Stimulated activated CD8-positive, alpha-beta memory T cell treated with anti-CD3 and anti-CD28 coated beads, Interleukin-15, amount 100 ng/mL, for 24 hours (primary cell): ENCODE measurements at places on chromosomes 4 and X.

DNA sequence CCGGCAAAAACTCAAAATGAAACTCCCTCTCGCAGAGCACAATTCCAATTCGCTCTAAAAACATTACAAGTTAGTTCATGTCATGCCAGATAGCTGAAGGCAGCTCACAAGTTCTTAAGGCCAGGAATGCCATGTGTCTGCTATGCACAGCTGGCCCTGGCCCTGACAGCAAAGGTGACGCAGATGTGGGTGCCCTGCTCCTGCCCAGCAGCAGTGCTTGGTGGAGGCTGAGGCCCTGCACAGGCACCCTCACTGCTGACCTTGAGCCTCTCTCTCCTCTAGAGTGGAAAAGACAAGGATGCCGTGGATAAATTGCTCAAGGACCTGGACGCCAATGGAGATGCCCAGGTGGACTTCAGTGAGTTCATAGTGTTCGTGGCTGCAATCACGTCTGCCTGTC lies 2.9 kb downstream of the S100P start:
- DNase-seq: no peak

DNA sequence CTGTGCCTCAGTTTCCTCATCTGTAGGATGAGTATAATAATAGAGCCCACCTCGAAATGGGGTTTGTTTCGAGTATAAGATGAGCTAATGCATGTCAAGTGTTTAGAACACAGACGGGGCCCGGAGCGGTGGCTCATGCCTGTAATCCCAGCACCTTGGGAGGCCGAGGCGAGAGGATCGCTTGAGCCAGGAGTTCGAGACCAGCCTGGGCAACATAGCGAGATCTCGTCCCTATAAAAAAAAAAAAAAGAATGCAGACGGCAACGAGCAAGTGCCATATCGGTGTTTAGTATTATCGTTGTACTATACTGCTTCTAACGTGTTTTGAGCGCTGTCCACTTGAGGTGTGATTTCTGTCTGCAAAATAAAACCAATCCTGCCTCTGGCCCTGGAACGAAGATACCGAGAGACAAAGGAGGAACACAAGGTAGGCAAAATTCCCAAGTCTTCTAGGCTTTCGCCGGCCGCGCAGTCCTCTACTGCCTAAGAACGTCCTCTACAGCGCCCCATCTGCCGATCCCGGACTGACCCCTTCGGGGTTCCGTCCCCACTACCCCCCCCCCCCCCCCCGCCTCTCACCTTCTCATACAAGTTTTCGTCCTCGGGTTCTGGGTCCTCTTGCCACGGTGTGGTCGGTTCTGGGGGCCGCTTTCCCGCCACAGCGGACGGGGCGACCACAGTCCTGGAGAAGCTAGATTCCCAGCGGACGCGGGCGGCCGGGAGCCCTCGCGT lies 442 bp downstream of the NDUFB11 start:
- DNase-seq: no peak

- DNase-seq: no peak
These were observed 2.0 kb upstream of the FATE1 start for GRCh38 chrX:151713849-151714248.

- DNase-seq: no peak
These were observed 5.3 kb upstream of the HAND2 start for GRCh38 chr4:173535165-173535902.

DNA sequence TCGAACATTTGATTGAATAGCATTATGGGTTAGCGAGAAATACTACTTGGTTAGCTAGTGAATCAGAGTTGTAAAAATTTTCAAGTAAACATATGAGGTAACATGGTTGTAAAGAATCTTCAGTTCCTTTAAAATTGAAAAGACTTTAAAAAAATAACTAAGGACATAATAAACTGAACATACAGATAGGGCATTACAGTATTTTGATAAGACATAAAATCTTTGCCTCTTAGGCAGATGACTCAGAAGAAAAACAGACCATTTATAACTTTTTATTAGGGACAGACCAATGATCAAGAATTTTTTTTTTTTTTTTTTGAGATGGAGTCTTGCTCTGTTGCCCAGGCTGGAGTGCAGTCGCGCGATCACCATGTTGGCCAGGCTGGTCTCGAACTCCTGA lies 43.1 kb downstream of the PNMA5 start:
- DNase-seq: no peak

- no peak for DNase-seq
These were observed 188.3 kb downstream of the SH3BGRL start for GRCh38 chrX:81390237-81390636.

DNA sequence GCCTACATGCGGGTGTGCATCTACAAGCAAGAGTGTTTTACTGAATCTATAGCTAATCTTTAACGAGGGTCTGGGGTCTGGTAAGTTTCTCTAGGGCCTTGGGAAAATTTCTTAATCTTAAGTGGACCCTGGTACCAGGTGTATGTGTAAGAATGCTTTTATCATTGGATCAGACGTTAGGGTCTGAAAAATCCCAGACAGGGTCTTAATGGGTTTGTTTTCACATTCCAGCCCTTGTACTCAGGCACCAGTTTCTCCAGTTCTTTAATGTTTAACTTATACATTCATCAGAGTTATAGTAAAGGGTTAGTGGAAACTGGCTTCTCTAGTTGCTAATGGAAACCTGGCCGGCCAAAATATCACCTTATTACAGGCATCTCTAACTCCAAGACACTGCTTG lies 11.6 kb downstream of the MAGEB16 start:
- no peak for DNase-seq

DNA sequence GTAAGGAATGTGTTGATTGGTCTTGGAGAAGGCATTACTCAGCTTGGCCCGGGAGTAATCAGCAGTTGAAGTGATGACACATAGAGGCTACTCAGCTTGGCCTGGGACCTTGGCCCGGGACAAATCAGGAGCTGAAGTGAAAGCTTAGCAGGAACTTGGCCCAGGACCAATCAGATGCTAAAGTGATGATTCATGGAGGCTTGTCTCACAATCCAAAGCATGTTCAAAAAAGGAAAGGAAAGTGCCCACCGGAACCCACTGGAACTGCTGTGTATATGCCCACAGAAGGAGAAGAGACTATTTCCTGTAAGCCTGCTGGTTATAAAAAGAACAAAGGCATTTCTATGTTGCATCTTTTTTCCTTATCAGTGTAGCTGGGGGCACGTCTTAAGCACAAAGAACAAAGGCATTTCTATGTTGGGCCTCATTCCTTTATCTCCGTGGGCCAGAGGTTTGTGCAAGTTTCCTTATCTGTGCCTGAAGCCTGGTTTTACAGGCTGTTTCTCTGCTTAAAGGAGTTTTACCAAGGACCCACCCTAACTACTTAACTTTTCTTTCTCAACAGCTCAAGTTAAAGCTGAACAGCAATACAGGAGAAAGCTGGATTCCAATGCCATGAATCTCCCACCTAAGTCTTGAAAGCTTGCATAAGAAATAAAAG lies 1176.7 kb downstream of the NLGN4X start:
- DNase-seq: no peak

GRCh38 chrX:82732861-82733260 lies 775.2 kb upstream of the POU3F4 start:
- DNase-seq: no peak

- no peak for DNase-seq
These were observed 35.1 kb downstream of the PIGG start for GRCh38 chr4:534101-534575.

DNA sequence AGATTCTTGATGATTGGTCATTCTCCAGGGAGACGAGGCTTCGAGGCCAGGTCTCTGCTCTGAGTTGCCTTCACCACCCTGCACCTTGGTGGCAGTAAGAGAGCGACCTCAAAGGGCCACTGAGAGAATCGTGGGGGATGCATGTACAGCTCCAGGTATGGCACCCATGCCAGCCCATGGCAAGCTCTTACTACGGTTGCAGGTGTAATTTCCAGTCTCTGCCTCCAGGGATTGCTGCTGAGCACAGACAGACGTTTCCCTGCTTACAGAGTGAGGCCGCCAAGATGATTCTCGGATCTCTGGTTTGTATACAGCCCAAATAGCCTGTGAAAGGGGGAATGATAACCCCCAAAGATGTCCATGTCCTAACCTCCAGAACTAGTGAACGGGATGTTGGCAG lies 16.3 kb upstream of the DRD5 start:
- no peak for DNase-seq

DNA sequence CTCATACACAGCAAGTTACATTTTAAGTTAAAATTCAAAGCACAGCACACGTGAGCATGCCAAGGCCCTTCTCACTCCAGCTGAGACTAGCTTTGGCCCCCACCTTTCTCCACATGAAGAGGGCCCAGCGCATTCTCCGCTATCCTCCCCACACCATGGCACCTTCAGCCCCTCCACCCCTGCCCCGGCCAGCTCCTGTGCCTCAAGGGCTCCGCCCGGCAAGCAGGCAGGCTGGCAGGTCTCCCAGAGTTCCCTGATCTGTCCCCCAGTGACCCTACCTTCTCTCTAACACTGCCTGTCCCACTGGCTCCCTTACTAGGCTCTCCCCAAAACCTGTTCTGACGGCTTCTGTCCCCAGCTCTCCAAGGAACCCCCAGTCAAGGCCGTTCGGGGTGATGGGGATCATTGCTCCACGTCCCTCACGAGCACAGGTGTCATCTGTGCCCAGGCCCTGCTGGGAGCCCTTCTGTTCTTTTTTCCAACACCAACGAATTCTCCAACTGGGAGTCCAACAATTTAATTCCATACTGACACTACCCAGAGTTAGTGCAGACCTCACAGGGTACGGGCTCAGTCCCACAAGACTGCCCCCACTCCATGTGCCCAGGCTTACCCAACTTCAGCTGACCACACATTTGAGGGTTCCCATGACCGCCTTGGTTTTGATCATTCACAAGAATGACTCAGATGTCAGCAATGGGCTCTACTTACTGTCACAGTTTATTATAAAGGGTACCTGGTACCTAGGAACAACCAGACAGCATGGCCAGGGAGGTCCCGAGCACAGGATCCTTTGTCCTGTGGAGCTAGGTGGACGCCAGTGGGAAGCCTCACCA lies 4.2 kb downstream of the LETM1 start:
- DNase-seq: no peak

DNA sequence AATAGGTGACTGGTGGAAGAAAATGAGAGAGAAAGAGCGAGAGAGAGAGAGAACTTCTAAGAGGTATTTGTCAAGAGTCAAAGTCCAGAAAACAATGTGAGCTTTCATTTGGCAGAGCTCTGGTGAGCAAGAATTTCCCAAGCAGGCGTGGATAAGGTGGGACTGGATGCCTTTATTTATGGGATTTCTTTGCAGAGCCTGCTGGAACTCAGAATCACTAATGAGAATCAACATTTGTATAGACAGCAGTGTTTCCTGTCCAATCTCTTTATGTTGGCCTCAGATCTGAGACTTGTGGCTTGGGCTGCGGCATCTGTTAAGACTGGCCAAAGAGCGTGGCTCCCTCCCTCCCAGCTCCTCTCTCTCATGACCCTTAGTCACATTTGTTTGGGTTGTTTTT lies 67.9 kb upstream of the TBL1X start:
- no peak for DNase-seq

DNA sequence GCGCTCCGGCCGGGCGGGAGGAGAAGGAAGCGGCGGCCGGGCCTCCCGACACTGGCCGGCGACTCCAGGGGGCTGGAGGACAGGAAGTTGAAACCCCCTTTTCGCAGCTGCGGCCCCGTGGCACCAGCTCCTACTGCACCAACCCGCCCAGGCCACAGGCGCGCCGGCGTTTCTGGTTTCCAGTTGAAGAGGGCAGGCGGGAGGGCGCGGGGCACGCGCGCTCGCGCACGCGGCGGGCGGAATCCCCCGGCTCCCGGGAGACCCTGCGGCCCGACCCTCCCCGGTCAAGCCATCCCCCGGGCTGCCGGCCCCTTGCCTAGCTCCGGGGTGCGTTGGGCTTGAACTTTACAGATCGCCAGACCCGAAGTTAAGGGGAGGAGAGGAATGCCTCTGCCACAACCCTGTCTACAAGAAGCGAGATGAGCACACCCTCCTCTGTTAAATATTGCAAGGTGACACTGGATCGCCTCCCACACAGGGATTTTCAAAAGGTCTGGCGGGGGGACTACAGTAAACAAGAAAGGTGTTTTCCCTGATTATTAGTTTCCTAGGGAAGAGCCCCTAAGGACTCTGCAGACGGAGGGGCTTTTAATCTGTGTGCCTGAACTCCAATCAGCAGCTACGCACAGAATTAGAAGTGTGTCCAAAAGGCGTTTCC lies 1.4 kb downstream of the ELOVL6 start:
- no peak for DNase-seq

DNA sequence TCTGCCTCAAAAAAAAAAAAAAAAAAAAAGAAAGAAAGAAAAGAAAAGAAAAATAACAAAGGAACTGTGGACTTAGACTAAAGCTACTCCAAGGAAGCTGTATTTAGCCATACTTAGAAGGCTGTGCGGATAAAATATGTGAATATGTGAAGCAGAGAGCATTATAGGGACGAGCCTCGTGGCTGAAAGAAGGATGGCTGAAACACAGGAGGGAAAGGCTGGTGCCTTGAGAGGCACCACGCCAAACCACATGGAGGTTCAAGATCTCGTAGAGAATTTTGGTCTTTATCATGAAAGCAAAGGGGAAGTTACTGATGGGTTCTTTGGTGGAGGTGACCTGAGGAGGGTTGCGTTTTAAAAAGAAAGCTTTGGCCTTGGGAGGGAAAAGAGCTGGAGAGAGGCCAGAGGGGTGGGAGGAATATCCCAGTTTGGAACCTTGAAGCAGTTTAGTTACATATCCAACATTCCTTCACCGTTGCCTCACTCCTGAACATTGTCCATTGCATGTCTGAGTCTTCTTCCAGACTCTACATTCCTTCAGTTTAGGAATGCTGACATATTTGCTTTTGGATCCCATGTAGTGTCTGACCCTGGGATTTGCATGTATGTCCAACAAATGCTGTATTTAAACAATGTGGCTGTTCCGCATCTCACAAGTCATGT lies 82.5 kb downstream of the CPE start:
- no peak for DNase-seq

GRCh38 chr4:27217261-27217769 lies 356.7 kb downstream of the STIM2 start:
- no peak for DNase-seq

DNA sequence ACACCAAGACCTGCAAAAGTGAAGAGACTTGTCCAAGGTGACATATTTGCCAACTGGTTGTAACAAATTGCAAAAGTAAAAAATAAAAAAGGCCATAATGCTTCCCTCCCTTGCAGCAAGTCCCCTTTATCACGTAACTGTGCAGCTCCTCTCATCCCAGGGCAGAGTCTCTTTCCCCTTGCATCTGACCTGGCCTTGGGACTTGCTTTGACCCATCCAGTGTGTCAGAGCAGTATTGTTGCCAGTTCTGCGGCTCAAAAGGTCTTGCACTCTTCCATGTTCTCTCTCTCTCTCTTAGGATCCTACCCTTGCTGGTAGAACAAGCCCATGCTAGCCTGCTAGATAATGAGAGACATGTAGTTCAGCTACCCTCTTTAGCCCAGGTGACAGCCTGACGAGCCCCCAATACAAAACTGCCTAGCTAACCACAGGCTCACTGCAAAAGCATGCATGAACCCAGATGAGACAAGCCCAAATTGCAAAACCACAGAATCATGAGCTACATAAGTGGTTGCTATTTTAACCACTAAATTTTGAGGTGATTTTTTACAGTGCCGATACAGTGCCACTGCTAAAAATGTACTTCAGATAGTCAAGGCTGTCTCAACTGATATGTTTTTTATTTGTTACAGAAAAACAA lies 289.5 kb upstream of the PPARGC1A start:
- no peak for DNase-seq

GRCh38 chr4:81418572-81418971 lies 53.1 kb downstream of the RASGEF1B start:
- no peak for DNase-seq
